ENCODE measurements at places on chromosomes 13 and 19.

- DNase-seq: no peak
These were observed 99.6 kb upstream of the SGCG start for GRCh38 chr13:23081220-23081619.

DNA sequence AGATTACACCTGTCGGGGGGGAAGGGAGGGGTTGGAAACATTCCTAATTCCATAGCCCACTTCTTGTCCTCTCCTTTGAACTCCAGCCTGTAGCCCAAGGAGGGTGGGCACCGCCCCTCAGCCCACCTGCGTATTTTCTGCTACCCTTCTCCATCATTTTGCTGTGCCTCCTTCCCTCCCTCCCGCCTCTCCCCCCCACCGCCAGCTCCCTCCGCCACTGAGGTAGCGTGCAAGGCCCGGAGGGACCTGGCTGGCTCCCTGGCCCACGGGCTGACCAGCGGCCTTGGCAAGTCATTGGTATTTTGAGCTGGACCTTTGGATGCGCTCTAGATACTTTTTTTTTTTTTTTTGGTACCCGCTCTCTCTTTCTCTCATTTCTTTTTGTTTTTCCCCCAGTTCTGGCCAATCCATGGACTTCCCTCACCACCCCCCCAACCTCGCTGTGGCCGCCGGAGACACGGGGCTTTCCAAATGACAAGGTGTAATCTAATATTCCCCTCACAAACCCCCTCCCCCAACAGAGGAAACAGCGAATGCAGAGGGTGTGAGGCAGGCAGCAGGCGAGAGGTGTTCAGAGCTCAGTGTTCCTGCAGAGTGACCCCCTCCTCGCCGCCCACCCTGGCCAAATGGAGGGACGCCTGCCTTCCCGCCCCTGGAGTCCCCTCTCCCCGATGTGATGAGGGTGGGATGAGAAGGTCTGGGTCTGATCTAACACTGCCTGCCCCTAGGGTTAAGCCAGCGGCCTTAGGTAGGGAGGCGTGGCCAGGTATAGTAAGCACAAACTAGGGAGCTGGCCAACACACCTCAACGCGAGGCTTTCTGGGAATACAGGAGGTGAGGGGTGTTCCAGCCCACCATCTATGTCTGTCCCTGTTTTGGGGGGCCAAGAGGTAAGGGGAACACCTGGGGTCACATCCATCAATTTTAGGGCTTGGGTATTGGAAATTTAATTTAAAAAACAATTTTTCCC is 89.2 kb downstream of the PTPRS start:
- no peak for DNase-seq

- DNase-seq: no peak
These were observed 116.5 kb downstream of the NUFIP1 start for GRCh38 chr13:44872751-44873150.

DNA sequence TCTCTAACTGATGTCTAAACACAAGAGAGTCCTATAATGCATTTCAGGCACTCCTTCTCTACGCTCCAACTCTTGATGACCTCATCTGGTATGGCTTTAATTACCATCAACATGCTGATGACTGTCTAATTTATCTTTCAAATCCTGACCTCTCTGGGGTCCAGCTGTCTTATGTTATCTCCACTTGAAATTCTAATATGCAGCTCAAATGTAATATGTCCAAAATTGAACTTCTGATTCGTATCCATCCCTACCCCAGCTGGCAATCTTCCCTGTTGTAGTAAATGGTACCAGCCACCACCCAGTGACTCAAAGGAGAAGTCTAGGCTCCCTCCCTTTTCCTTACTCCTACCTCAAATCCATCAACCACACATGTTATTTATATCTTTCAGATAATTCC is 288.0 kb upstream of the SLC10A2 start:
- DNase-seq: no peak

- DNase-seq: no peak
These were observed 149.6 kb downstream of the MIPEP start for GRCh38 chr13:23739596-23739995.

GRCh38 chr13:46796515-46797474 is at the start of gene ESD:
ESD (minus strand) TSS chr13:46797161; CDS start chr13:46791413, 5,748 bp downstream.
- DNase-seq: peak; percentile 68

DNA sequence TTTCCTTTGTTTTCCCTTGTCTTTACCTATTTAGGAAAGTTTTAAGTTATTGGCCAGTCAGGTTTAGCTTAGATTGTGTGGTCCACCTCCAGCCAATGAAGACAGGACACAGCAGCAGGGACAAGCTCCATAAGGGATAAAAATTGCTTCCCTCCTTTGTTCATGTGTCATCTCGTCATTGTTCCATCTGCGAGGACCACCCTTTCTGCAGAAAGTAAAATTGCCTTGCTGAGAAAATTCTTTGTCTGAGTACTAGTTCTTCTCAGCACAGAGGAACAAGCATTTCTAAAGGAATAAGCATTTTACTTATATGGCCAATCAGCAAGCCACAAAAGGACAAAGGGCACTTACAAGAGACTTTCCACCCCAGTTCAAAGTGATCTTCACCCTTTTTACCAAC is 11.4 kb downstream of the ZNF560 start:
- DNase-seq: no peak

DNA sequence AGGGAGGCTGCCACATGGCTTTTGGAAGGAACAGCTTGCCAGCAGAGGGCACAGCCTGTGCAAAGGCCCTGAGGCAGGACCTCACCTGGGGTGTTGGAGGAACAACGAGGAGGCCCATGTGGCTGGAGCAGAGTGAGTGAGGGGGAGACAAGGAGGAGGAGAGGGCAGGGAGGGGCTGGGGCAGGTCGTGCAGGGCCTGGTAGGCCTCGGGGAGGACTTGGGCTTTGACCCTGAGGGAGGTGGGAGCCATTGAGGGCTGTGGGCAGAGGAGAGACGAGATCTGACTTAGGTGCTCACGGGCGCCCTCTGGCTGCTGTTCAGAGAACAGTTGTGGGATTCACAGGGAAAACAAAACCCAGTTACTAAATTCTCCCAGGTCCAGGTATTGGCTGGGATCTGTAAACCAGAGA is 25.2 kb downstream of the ZNRF4 start:
- DNase-seq: no peak

GRCh38 chr13:70375718-70376117 is 267.5 kb upstream of the KLHL1 start:
- no peak for DNase-seq

- DNase-seq: no peak
These were observed 106.4 kb downstream of the ZNF429 start for GRCh38 chr19:21611659-21612402.

DNA sequence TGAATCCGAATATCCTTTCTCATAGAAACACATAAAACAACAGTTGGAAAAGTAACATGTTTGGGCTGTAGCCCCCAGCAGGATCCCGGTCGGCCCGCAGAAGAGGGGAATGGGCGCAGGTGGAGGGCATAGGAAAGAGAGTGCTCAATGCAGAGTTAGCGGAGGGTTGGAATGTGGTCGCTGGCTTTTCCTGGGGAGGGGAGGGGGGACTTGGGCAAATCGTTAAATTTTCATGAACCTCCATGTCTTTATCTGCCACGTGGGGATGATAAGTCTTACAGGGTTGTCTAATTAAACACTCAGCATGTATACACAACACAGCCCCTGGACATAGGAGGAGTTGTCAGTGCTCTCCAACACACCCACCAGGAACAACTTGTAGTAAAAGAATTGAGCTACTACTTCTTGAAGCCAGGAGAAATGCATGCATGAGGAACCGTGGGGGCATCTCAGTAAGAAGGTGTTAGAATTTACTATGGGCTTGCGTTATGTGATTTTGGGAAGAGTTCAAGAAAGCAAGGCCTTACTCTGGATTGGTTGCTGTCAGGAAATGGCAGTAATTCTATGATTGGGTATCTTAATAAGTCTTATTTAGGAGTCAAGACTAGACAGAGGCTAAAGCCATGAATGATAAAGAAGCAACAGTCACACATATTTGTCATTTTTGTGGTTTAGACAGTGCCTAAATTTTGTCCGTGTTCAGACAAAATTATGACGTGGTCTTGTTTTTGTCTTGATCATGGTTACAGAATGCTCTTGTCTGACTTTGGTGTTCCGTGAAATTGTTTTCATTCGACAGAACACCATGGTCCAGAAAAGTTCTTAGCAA is 671 bp upstream of the SLC46A3 start:
- no peak for DNase-seq

DNA sequence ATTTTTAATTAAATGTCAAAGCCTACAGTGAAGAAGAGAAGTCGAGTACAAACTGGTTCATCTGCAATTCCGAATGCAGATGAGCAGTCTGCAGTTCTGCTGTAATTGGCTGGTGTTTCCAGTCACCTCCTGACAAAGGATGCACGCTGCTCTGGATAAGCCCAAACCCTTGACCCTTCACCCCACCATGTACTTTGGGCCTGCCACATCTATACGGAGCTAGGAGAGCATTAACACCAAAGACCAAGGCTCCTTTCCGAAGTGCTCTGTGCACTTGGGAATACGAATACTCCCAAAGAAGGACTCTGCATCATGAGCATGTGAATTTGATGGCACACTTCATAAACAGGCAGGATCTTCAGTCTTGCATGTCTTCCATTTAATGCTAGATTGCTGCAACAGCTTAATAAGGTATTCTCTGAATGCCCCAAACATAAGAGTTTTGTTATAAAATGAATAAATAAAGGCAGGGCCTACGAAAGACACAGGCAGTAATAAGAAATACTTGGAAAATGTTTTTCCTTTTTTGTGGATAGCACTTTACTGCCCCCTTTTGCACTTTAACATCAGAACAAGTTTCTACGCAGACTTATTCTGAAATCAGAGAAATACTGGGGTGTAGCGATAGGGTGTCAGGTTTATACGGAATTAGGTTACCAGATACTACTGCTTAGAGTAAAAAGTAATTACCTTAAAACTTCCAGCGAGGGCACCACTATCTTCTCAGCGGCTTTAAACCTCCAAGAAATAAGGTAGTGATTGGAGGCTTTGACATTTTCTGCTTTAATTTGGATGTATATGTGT is 15.0 kb downstream of the EFNB2 start:
- DNase-seq: no peak

DNA sequence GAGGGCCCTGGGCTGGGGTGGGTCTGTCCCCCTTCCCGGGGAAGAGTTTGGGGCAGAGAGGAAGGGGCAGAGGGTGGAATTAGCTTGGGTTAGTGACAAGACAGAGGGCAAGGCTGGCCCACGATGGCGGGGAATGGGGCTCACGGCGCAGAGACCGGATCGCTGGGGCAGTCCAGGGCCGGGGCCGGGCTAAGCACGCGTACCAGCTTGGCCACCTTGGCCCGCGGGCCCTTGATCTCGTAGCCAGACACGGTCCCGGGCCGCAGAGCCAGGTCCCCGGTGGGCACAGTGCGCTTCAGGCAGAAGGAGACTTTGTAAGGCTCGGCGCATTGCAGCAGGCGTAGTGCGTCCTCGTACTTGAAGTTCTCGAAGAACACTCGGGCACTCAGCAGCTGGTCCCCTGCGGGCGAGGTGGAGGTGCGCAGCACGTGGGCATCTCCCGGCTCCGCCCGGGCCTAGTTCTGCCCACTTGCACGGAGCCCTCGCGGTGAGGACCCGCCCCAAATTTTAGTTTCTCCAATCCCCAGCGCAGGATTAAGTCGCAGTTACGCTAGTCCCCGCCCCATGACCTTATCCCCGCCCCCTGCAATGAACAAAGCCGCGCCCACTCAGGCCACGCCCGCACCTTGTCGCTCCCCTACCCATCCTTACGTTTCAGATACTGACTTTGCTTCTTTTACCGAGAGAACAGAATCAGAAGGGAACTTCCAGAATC is 8.6 kb upstream of the HIPK4 start:
- DNase-seq: no peak

- DNase-seq: no peak
These were observed 7.2 kb downstream of the PHF11 start for GRCh38 chr13:49502954-49503353.

GRCh38 chr19:5558101-5558621 is 9.6 kb downstream of the TINCR start:
- DNase-seq: no peak

DNA sequence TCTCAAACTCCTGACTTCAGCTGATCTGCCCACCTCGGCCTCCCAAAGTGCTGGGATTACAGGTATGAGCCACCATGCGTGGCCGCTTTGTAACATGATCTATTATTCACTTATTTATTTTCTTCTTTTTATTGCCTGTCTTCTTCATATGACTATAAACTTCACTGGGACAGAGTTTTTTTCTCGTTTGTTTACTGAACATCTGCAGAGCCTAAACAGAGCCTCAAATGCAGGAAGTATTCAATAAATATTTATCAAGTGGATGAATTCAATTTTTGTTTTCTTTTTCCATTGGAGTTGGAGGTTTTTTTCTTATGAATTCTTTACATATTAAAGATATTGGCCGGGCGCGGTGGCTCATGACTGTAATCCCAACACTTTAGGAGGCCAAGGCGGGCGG is 54.7 kb downstream of the SKA3 start:
- DNase-seq: no peak

DNA sequence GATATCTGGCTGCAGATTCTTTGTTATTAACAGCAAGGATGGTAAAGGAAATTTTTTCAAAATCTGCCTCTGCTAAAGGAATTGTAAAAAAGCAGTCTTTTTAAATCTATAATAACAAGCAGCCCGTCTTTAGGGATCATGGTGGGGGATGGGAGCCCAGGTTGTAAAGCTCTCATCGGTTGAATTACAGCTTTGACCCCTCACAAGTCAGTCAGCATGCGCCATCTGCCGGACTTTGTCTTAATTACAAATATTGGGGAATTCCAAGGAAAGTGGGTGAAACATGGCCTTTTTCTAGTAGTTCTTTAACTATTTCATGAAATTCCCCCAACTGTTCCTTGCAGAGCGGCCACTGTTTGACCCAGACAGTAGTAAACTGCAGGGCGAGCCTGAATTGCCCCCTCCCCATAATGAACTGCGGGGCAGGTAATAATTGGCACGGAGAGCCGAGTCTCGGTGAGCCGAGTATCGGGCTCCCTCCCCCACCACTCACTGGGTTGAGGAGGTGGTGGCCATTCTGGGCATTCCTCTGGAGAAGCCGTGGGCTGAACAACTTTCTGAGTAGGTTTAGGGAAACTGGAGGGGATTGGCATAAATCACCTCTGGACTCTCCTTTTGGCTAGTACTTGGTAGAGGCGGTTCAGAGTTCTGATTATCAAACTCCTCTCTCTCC is 11.6 kb downstream of the ZNF578 start:
- DNase-seq: no peak

GRCh38 chr13:68736961-68737360 is 1370.7 kb upstream of the ATXN8OS start:
- no peak for DNase-seq

GRCh38 chr13:34364633-34365032 is 546.7 kb downstream of the RFC3 start:
- no peak for DNase-seq

DNA sequence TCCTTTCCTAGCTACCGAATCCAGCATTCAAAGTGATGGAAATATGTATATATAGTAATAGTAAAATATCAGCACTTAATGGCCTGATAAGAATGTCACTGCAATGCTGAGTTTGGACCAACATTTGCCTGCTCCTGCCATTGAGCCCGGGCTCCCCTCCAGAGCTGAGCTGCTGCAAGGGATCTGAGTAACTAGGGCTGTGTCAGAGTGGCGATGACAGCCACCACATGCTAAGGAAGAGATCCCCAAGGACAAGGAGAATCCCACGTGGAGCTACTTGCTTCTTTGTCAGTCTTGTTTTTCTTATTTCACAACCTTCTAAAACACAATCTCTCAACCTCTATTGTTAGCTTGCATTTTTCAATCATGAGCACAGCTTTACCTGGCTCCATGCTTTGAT is 19.5 kb upstream of the ALOX5AP start:
- DNase-seq: no peak

- DNase-seq: no peak
These were observed 270.5 kb downstream of the GPC6 start for GRCh38 chr13:93496985-93497673.

- DNase-seq: no peak
These were observed 15.6 kb upstream of the WASF3 start for GRCh38 chr13:26541678-26542568.
